Fibroblast of skin of left biceps (primary cell): ENCODE measurements at places on chromosomes 1 and 21.

DNA sequence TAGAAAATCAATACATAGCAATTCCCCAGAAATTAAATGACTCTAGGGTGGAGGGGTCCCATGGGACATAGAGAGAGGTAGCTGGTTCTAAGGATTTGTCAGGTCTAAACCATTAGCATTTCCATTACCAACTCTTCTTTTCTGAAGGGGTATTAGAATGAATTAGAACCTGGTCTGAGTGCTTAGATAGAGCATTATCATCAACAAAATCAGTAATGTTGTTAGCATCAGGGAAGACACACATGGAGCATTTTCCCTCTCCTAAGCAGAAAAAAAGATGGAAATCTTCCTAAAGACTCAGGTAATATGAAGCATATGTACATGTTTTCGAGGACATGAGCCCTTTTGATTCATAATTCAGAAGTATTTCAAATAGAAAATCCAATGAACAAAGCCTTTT, 984.4 kb upstream of the NCAM2 start:
- DNase-seq, result no peak

GRCh38 chr1:218553197-218553596, 208.1 kb downstream of the TGFB2 start:
- peak; percentile 21 for DNase-seq

DNA sequence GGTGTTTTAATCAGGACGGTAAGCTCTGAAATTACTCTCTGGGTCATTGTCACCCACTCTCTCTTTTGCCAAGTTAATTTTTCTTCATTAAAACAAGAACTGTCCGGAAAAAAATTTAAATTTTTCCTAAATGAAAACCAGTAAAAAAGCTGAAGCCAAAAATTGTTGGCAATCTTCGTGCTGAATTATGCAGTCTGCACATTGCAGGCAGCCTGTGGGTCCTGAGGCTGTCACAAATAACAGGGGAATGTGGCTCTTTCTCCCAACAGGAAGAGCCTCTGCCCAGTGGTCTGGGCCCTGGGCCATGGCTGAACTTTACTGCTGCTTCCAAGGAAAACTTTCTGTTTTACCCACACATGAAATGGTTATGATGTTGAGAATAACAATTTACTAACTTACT, 153.9 kb upstream of the SPAG17 start:
- DNase-seq, result no peak

DNA sequence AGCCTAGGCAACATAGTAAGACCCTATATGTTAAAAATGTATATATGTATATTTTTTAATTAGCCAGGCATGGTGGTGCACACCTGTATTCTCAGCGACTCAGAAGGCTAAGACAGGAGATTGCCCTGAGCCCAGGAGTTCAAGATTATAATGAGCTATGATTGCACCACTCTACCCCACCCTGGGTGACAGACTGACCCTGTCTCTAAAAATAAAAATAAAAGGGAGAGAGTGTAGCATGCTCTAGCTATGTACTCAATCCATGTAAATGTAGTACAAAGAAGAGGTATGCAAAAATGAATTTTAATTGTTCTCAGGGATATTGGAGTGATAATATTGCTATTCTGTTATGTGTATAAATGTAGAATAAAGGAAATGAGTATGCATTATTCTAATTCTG, 52.9 kb upstream of the DARS2 start:
- no peak for DNase-seq

- DNase-seq, result no peak
These were observed 22.9 kb upstream of the MOB3C start for GRCh38 chr1:46639547-46639946.

DNA sequence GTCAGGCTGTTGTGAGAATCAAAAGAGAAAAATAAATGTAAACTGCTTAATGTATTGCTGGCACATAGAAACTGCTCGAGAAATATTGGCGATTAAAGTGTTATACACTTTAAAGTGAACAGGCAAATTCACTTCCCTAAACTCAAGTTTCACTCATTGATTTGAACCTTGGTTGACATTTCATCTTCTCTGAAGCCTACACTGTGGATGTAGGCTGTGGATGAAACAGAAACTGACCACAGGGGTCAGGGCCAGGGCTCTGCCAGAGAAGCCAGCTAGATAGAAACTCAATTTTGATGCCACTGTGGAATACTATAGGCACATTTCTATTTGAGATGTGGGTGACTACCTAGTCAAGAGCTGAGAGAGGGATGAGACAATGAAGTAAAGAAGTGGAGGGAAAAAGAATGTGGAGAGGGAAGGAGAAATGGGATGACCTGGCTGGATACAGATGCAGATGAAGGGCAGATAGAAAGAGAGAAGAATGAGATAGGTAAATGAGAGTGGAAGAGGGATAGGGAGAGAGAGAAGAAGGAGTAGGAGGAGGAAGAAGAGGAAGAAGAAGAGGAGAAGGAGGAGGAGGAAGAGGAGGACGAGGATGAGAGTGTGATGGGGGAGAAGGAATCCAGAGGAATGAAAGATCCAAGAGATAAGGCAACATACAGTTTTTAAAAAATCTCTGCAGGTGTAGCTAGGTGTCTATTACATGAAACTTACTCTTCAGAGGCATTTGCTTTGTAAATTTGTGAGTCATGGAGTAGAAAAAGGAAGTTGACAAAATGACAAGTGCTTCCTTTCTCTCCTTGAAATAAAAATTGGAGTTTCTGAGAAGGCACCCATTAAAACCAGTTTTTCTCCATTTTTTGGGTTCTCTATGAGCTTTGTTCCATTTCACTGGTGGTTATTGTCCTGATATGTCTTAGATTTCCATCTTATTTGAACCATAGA, 17.4 kb upstream of the CD1D start:
- no peak for DNase-seq

DNA sequence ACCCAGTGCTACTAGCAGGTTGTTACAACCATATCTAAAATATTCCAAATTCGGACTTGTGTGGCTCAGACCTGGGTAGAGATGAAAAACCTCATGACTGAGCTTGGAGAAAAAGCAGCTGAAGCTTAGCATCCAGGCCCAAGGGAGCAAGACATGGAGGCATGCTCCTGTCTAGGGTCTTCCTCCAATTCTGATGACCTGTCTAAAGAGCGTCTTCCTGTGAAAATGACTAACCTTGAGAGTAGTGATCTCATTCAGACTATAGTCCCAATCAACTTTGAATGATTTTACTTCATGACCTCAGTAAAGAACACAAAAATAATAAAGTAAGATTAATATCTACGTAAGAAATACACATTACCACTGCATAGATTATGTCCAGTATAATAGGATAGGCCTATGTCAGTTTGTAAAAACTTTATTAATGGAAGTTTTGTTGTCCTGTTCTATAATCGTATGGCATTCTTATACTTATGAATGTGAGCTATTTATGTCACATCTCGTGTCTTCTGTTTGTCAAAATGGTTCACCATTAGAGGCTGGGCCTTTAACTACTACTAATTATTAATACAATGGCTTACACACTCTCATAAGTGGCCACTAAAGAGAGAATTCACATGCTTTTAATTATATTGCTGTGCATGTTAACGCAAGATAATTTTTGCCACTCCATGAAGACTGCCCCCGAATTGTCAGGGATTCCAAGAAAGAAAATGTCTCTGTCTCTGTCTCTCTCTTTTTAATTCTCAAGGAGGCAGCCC, 201.3 kb downstream of the NCAM2 start:
- DNase-seq, result no peak

DNA sequence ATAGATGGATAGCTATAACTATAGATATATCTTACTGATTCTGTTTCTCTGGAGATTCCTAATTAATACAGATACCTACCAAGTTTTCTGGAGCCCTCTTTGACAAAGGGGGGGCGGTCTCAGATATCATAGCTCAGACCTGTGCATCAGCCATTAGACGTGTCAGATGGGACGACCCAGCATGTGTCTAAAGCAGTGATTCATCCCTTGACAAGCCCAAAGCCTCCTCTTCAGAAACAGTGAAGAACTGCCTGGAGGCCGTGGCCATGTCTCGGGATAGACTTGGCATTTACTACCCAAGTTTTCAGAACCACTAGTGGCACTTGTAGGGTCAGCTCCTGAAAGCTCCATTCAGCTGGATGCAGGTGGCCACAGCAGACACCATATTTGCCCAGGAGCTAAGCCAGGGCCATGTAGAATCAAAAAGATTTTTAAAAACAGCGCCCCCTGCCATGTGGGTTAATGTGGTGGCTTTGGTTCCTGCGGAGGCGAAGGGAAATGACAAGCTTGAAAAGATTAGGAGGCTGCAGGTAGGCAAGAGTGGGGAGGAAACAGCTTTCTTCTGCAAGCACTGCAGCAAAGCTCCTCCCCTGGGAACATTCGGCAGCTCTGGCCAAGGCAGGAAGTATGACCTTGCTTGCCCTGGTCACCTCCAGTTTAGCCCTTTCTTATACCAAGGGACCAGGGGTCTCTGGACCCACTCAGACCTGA, 82.2 kb downstream of the FBXO2 start:
- DNase-seq, result no peak

DNA sequence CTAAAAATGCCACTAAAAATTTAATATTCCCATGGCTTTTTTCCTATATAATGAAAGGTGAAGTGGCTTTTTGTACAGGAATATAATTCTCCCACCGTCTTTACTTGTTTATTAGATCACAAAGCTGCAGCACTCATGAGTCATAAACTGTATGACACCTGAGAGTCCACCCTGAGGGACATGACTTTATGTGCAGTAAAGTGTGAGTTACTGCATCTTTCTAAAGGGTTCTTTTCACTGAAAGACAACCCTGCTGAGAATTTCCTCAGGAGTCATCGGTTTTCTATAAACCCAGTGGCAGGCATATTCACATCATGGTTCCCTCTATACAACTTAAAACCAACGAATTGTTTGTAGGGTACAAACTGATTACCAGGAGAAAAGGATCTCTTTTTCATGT, 77.4 kb downstream of the APP start:
- DNase-seq, result no peak

DNA sequence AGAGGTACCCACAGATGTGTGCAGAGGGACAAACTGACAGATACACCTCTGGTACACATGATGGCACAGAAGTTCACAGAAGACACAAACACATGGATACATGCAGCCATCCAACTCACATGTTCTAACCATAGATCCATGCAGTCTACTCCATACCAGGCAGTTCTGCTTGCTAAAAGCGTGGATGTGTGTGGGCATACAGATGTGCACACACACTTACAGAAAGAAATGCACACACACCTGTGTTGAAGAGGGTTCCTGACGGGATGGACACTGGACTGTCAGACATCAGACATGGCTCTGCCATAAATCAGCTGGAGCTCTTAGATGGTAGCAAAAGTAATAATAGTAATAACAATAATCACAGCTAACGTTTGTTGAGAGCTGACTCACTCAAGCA, 6.8 kb downstream of the CD52 start:
- no peak for DNase-seq

GRCh38 chr1:21247892-21248715, 42.2 kb downstream of the ECE1 start:
- no peak for DNase-seq

- DNase-seq, result no peak
These were observed 47.3 kb downstream of the GPR161 start for GRCh38 chr1:168089326-168089978.

DNA sequence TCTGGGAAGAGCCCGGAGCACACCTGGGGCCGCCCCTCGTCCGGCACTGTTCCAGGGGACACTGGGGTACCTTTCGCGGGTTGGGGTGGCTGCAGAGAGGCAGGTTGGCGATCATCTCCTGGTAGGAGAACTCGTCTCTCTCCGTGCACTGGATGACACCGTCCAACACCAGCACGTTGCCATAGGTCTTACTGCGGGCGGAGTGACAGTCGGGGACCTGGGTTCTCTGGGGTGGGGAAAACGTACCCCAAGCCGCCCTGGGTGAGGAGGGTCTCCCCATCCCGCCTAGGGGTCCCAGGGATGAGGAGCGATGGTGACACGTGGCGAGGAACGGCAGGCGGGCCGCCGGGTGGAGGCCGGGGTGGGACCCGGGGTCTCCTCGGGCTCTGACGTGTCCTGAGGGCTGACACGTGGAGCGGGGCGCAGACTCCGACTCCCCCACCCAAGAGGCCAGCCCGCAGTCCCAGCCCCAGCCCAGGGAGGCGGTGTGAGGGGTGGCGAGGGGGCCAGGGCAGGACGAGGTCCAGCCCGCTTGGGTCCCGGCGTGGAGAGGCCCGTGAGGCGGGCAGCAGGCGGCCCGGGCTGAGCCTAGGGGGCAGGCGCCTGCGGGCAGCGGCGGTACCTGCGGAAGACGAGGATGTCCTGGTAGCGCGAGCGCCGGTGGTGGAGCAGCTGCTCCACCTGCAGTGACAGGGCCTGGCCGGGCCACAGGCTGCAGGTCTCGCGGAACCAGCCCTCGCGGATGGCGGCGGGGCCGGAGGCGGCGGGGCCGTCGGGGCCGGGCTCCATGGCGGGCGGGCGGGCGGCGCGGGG, 457 bp downstream of the SRM start:
- no peak for DNase-seq

- DNase-seq, result no peak
These were observed 105.5 kb upstream of the SPAG17 start for GRCh38 chr1:118290571-118290970.

- DNase-seq, result no peak
These were observed 40.5 kb downstream of the SERINC2 start for GRCh38 chr1:31453384-31454079.

GRCh38 chr1:245687636-245688535, 533.1 kb downstream of the KIF26B start:
- DNase-seq, result no peak

GRCh38 chr1:164743976-164744375, 185.0 kb downstream of the PBX1 start:
- no peak for DNase-seq

DNA sequence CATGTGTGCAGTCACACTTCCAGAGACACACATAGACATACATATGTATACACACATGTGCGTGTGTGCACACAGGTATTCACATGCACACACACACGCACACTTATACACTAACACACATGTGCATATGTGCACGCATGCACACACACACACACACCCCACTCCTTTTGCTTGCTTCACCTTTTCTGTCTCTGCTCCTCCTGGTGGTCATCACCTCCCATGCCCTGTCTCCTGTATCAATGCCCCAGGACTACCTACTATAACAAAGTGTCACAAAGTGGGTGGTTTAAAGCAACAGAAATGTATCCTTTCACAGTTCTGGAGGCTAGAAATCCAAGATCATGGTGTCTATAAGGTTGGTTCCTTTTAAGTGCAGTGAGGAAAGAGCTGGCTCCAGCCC, 27.4 kb downstream of the ETS2 start:
- no peak for DNase-seq

DNA sequence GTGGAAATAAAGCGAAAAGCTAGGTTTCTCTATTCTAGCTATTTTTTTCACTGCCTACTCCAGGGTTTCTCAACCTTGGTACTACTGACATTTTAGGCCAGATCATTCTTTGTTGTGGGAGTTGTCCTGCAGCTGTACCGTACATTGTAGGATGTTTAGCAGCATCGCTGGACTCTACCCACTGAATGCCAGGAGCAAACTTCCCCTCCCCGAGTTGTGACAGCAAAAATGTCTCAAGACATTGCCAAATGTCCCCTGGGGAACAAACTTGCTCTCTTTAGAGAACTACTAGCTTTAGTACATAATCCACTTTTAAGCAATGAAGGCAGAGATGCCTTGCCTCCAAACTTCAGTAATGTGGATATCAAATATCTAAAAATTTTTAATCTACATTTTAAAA, 122.8 kb downstream of the PLPPR5 start:
- DNase-seq, result no peak

- no peak for DNase-seq
These were observed 3.4 kb downstream of the TAL1 start for GRCh38 chr1:47228644-47229030.

GRCh38 chr1:160549665-160550006, 26.6 kb upstream of the SLAMF6 start:
- no peak for DNase-seq

GRCh38 chr1:157482717-157483116, 69.6 kb downstream of the FCRL5 start:
- DNase-seq, result no peak
